Suppressor macrophage treated with lipopolysaccharide for 1 hour (primary cell): ENCODE measurements at places on chromosomes 11 and 22.

DNA sequence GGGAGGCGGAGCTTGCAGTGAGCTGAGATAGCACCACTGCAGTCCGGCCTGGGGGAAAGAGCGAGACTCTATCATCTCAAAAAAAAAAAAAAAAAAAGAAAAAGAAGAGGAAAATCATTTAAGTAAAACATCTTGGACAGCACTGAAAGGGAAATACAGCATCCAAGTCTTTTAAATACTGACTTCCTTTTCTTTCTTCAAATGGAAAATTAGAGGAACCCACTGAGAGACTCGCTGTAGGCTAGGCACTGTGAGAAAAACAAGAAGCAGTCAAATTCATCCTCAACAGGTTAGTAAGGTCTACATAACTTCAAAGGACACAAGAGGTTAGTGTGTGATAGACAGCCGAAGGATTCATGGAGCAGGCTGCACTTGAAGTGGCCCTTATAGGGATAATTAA lies 243.7 kb downstream of the BLID start:
- no peak for DNase-seq

GRCh38 chr22:39917197-39917643 lies 16.3 kb downstream of the GRAP2 start:
- DNase-seq = no peak

DNA sequence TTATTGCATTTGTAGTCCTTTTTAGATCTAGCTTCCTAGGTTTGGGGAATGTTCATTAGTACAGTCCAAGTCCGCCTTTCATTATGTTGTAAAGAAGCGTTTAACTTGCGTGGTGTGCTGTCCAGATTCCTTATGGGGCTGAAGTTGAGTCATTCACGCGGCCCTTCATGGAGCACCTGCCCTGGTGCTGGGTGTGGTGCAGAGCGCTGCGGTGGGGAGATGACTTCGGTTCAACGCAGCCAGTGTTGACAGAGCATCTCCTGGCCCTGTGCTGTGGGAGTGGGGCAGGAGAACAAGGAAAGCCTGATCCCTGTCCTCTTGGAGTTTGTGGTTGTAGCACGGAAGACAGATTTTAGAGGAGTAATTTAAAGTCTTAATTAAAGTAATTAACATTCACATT lies 152.0 kb downstream of the TBC1D22A start:
- no peak for DNase-seq

GRCh38 chr22:24171822-24172221 lies 9.5 kb upstream of the SUSD2 start:
- DNase-seq = no peak

DNA sequence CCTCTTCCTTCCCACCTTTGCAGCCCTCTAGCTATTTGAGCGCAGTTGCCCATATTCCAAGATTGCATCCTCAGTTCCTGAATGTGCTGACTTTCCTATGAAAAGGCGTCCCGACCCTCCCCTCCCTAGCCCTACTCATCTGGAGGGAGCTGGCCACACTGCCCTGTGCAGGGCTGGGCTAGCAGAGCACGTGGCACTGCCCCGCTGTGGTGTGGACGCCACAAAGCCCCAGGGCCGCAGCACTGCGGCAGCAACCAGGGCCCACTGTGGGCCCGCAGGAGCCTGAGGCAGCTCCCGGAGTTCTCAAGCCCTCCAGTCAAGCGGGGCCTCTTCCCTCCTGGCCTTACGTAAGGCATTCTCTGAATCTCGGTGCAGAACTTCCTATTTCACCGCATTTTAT lies 27.6 kb downstream of the B3GAT1 start:
- DNase-seq = no peak

GRCh38 chr11:65426839-65427690 lies 4.5 kb downstream of the NEAT1 start:
- peak; percentile 75 for DNase-seq

DNA sequence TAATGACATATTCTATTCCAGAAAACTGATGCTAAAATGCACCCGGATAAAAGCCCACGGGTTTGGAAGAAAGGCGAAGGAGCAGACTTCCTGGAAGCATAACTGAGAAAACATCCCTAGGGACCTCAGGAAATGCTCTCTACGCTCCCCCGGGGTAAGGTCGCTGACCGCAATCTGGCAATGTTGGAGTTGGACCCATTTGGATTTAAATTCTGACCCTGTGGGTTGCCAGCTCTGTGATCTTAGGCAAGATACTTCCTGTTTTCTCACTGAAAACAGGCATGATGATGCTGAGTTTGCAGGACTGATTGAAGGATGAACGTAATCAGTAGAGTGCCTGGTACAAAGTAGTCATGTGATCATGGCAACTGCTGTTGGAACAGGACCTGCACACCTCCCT lies 1054.0 kb downstream of the NTM start:
- no peak for DNase-seq

DNA sequence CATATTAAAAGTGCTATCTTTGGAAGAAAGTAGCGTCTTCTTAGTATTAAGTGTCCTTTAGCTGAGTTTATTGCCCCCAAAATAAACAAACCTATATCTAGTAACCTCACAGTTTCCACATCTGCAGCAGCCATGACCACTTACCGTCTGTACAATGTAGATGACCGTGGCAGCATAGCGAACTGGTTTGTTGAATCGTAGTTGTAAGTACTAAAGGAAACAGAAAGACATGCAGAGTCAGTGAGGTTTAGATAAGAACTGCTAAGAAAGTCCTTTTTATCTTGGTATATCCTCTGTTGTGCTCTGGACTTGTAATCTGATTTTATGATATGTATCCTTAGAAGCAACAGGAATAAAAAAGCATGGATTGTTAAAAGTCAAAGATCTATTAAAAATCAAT lies 9.4 kb downstream of the SLC5A12 start:
- no peak for DNase-seq

DNA sequence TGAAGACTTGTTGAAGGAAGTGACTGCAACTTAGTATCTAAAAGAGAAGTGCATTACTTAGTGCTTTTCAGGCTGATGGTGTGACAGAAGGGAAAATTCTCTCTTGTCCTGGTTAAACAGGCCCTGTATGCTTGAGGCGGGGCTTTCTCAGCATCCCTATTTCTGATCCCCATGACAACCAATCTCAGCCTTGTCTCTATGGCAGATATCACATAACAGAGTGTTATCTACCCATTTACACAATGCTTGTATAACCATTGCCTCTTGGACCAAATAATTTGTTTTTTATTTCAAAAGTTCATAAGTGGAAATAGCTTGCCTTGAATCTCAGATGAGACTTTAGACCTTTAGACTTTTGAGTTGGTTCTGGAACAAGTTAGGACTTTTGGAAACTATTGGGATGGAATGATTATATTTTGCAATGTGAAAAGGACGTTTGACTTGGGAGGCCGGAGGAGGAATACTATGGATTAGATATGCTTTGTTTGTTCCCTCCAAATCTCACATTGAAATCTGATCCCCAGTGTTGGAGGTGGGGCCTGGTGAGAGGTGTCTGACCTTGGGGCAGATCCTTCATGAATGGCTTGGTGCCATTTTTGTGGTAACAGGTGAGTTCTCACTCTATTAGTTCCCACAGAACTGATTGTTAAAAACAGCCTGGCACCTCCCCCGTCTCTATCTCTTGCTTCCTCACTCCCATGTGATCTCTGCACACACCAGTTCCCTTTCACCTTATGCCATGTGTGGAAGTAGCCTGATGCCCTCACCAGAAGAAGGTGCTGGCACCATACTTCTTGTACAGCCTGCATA lies 3.1 kb upstream of the GLYAT start:
- no peak for DNase-seq

- DNase-seq = peak; percentile 88
Measured at GRCh38 chr11:35211952-35212351, 73.0 kb downstream of the CD44 start.

GRCh38 chr11:120712881-120713280 lies 201.3 kb downstream of the GRIK4 start:
- no peak for DNase-seq

GRCh38 chr11:11467312-11467711 lies 114.3 kb upstream of the CSNK2A3 start:
- no peak for DNase-seq

GRCh38 chr22:50226063-50226874 lies 18.6 kb downstream of the TUBGCP6 start:
- no peak for DNase-seq

DNA sequence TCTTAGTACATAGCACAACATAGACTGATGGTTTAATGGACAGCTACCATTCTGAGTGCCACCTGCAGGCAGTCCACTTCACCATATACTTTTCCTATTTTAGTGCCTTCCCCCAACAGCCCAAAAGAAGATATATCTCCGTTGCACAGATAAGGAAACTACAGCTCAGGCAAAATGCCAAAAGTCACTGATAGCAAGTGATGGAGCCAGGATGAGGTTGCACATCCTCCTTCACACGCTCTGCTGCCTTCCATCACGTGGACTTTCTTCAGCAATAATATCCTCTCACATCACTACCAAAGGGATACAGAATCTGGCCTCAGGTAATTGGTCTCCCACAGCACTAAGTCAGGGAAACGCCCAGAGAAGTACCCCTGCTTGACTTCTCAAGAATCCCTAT lies 7.5 kb downstream of the TCF20 start:
- no peak for DNase-seq

DNA sequence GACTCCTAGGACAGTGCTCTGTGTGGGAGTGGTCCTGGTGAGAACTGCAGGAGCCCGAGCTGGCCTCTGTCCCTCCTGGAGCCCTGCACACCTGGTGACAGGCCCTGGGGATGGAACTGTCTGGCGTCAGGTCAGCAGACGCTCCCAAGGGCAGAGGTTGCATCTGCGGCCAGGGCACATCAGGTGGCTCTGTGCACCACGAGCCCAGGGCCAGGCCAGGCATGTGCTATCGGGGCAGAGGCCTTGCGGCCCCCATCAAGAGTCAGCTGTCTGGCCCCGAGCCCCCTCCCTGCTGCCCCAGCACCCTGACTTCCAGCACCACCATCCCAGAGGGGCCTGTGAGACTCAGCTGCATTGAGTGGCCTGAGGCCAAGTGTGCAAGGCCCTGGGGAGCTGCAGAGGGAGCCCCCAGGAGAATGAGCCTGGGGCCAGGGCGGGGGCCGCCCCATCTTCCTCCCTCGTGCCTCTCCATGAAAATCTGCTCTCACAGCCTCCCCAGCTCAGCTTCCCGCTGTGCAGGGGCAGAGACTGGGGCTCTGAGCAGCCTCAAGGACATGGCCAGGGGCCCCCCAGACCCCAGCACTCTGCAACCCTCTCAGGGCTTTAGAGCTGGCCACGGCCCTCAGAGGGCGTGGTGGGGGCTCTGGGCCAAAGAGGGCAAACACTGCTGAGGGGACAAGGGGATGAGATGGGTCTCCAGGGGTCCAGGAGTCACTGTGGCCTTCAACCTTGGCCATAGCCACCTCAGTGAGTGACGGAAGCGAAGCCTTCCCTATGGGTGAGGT lies 56.4 kb downstream of the RTL6 start:
- no peak for DNase-seq

DNA sequence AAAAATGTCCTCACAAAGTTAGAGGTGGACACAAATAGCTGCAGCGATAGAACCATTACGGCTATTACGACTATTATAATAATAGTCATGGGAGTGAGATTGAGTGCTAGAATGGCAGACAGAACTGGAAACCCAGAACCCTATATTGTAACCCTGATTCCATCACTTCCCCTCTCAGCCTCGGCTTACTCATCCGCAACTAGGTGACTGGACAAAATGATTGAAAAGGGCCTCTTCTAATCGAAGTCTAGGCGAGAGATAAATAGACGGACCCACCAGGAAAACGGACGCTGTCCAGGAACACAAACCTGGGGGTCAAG lies 629 bp downstream of the PSMA1 start:
- peak; percentile 85 for DNase-seq

GRCh38 chr11:110380836-110381622 lies 48.7 kb upstream of the FDX1 start:
- peak; percentile 77 for DNase-seq

DNA sequence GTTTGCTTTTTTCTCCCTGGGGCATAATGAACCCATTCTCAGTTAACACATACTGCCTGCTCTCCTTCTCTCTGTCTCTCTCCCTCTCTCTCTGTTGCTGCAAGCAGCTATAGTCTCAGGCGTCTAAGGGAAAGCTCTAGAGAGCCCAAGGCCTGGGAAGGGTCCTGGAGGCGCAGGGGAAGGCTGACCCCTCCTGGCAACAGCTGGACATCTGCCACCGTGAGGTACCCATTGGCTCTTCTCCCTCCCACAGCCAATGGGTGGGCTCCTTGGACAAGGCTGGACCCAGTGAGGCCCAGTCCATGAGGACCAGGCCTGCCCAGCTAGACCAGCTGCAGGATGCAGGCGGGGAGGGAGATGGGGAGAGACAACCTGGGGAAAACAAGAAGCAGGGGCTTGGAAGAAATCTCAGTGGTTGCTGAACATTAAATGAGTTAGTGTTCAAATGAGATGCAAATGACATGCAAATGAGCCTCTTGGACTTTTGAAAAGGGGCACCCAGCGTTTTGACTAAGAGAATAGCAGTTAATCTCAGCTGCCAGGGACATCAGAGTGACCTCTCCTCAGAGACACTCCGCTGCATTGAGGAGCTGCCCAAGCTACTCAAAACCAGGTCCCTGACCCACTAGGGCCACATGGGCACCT lies 349.7 kb downstream of the BUD13 start:
- DNase-seq = no peak

DNA sequence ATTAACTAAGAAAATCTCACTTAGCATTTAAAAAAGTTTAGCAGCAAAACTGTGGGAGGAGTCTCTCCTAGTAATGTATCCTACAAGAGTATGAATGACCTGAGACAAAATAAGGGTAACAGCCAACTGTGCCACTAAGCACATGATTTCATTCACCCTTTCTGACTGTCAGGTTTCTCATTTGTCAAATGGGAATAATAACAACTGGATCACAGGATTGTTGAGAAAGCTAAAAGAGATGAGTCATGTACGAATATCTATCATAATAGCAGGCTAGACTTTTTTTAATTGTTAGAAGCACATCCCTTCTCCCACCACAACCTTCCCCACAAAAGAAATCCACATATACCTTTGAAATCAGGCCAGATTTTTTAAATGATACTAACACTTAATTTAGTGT lies 39.5 kb downstream of the MTMR2 start:
- no peak for DNase-seq

DNA sequence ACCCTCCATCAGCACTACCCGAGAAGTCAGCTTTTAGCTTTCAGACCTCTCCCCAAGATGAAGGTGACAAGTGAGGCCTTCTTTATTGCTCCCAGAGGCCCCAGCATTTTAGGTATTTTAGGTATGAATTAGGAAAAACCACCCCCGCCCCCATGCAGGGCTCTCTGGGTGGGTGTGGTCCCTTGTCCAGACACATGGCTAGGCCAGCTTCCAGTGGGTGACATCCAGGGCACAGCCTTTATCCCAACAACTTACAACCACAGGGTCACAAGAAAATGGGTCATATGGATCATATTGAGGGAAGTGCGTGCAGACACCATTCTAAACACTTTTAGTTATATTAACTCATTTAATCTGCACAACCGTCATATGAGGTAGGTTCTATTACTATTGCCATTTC lies 42.1 kb downstream of the RIBC2 start:
- DNase-seq = no peak

- no peak for DNase-seq
Measured at GRCh38 chr11:128174465-128175291, 412.7 kb downstream of the ETS1 start.

DNA sequence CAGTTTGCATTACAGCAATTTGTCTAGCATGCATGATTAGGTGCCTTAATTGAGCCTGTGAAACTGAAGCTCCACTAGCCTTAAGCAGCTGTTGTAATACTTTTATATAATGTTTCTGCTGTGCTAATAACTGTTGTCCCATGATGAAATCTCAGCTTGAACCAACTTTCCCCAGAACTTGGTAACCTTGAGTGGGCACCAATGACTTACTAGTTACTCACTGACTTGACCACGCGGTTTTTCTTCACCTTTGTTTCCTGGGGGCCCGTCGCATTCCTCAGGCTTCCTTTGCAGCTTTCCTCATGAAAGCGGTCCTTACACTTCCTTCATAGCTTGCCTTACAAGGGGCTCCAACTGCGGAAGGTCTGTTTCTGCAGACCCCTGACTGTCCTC lies 11.2 kb upstream of the GLYATL1 start:
- DNase-seq = no peak
